Activated CD4-positive, alpha-beta memory T cell treated with anti-CD3 and anti-CD28 coated beads for 36 hours (primary cell): ENCODE measurements at places on chromosomes 3 and 15. TPM values are rescaled to one million over a fixed set of nuclear protein-coding genes. Genes with fewer than 3 reads are reported as not detected.

Gene SNUPN
- total RNA-seq: 34.2 TPM

Gene TMEM62
- 11.3 TPM for total RNA-seq

Gene NR2F2
- total RNA-seq: not detected

Gene OCA2
- total RNA-seq: not detected
